ENCODE measurements at places on chromosomes 16 and 17.

GRCh38 chr16:77738706-77739558 is 16.6 kb downstream of the NUDT7 start:
- no peak for DNase-seq

DNA sequence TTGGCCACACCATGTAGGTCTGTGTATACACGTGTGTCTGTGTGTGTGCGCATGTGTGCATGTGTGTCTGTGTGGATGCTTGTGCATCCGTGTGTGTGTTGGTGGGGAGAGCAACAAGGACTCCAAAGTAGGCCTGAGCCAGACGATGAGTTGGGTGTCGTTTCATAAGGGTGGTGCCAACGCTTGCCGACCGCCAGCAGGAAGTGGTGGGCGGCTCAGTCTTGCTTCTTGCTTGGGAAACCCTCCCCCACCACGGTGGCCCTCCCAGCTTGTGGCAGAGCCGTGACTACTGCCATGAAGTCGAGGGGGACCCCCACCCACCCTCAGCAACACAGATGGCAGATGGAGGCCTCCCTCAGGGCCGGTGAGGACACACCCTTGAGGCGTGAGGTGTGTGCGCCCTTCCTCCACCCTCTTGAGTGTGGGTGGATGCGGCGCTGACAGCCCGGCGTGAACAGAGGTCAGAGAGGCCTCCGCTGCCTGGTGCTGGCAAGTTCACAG is 17.5 kb downstream of the SBK1 start:
- peak; percentile 66 for DNase-seq

- DNase-seq = no peak
These were observed 19.6 kb upstream of the QRICH2 start for GRCh38 chr17:76327696-76328095.

DNA sequence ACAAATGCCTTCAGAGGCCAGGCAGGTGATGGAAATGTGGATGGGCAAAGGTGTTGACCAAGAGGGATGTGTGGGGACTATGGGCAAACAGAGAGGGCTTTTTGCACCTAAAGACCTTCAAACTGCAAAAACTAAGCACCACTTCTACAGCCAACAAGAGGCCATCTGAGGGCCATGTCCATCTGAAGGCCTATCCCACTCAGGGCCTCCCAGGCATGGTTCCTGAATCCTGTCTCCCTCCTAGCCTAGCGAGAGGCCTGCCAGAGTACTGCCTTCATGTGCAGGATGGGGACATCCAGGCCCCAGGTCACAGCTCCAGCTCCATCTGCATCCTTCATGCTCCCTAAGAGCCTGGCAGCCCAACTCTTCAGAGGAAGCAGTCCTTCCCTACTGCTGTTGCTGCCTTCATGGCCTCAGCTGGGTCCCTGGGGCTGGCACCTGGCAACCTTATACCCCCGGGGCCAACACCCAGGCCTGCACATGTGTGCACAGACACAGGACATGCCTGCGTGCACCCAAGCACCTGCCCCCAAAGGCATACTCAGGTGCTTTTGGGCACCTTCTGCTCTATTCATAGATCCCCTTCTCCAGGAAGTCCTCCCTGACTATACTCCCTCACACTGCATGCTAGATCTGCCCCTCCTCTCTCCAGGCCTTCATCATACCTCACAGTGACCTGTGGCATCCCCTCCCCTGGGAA is 95.2 kb downstream of the C16orf78 start:
- no peak for DNase-seq

DNA sequence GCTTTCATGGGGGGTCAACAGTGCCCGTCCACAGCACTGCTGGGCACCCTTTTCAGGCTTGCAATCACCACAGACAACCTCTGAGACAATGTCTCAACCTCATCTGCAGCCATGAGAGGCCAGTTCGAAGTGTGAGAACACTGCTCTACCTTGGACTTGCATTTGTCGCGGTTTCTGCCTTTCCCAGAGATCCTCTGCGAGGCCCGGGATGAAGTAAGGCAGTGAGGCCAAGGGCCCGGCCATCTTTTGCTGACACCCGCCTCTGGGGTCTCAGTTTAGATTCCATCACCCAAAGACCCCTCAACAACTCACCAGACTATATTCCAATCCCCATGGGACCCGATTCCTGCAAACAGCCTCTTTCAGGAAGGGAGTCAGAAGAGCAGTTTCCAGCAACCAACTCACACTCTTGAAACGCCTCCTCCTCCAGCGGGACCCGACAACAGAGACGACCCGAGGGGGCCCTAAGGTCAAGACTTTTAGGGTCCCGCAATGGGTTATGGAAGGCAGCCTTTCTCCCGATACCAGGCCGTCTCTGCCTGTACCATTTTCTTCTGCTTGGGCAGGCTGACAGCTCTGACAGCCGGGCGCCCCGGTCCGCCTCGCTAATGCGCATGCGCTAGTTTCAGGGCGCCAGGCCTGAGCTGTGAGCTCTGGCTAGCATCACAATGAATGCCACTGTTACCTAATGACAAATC is 576.0 kb downstream of the KCNJ18 start:
- no peak for DNase-seq

- DNase-seq = no peak
These were observed 37.0 kb downstream of the FBXL20 start for GRCh38 chr17:39364236-39365025.

- no peak for DNase-seq
These were observed 285.2 kb downstream of the CPPED1 start for GRCh38 chr16:12518241-12519175.

GRCh38 chr16:73143576-73144422 is 95.9 kb upstream of the ZFHX3 start:
- DNase-seq = no peak

GRCh38 chr17:78882540-78883088 is 20.4 kb downstream of the CEP295NL start:
- DNase-seq = no peak

DNA sequence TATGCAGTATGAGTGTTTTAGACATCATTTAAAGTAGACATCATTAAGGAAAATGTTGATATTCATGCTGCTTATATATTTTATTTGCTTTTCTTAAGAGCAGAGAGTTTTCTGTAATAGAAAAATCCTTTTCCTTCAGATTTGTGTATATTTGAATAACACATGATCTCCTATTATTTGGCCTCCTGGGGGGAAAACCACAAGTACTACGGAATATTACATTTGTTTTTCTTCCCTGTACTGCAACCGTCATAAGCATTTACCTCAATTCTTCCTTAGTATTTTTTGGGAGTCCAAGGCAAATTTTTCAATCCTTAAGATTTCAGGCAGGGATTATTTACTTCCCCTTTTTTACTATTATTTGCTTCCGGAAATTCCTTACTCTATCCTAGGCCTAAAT is 6.0 kb downstream of the RSPRY1 start:
- no peak for DNase-seq

DNA sequence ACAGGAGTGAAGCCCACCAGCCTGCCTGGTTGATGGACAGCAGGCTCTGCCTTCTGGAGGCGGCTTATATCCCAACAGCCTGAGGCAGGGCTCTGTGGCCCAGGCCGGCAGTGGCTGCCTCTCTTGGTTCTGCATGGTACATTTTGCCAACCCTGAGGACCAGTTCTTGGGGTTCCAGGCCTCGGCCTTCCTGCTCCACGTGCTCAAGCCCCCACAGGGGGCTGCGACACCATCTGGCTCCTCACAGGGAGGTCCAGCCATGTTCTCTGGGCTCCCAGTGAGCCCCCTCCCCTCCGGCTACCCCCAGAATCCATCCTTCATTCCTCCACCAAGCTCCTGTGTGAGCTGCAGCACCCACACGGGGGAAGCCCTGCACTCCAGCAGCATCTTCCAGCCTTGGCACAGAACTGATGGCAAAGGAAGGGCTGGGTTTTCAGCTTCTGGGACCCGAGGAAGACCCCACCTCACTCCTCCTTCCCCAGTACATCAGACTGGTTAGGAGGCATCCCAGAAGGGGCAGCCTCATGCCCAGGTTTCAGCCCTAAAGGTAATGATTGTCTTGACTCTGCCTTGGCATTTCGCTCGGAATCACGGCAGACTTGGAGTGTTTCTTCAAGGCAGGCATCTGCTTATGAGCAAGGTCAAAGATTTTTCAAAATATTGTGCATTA is 231.2 kb downstream of the CPPED1 start:
- no peak for DNase-seq

DNA sequence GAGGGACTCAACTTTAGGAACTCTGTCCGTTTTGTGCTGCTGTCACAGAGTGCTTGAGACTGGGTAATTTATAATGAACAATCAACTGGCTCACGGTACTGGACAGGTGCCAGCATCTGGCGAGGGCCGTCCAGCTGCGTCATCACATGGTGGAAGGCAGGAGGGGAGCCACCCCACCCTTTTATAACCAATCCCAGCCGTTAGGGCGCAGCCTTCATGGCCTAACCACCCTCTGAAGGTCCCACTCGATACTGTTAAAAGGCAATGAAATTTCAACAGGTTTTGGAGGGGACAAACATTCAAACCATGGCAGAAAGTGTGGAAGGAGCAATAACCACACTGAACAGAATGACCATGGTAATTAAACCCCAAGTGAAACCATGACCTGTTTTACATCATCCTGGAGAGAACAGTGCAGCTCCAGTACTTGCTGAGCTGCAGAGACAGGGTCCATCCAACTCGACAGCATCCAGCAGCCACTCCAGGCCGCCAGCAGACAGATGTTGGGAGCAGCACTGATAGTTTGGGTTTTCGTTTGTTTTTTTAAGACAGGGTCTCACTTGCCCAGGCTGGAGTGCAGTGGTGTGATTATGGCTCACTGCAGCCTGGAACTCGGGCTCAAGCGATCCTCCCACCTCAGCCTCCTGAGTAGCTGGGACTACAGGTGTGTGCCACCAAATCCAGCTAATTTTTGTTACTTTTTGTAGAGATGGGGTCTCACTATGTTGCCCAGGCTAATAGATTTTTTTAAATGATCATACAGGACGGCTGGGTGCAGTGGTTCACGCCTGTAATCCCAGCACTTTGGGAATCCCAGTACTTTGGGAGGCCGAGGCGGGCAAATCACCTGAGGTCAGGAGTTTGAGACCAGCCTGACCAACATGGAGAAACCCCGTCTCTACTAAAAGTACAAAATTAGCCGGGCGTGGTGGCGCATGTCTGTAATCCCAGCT is 11.0 kb downstream of the CHMP6 start:
- DNase-seq = no peak

DNA sequence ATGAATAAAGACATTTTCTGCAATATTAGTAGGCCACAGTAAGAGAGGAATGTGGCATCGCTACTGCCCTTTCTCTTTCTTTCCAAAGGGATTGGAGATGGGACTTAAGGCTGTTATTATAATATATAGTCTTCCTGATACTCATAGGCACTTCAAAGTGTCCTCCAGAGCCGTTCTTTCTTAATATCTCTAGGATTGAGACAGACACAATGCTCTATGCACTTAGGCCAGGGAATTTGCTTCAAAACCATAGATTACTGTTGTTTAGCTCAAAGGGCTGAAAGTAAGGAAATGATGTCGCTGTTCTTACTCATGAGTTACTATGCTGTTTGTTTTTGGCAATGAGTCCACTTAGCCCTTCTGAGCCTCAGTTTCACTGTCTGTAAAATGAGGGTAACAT is 590.5 kb downstream of the CDH11 start:
- no peak for DNase-seq

- no peak for DNase-seq
These were observed 2.8 kb upstream of the NPTX1 start for GRCh38 chr17:80479246-80479566.

DNA sequence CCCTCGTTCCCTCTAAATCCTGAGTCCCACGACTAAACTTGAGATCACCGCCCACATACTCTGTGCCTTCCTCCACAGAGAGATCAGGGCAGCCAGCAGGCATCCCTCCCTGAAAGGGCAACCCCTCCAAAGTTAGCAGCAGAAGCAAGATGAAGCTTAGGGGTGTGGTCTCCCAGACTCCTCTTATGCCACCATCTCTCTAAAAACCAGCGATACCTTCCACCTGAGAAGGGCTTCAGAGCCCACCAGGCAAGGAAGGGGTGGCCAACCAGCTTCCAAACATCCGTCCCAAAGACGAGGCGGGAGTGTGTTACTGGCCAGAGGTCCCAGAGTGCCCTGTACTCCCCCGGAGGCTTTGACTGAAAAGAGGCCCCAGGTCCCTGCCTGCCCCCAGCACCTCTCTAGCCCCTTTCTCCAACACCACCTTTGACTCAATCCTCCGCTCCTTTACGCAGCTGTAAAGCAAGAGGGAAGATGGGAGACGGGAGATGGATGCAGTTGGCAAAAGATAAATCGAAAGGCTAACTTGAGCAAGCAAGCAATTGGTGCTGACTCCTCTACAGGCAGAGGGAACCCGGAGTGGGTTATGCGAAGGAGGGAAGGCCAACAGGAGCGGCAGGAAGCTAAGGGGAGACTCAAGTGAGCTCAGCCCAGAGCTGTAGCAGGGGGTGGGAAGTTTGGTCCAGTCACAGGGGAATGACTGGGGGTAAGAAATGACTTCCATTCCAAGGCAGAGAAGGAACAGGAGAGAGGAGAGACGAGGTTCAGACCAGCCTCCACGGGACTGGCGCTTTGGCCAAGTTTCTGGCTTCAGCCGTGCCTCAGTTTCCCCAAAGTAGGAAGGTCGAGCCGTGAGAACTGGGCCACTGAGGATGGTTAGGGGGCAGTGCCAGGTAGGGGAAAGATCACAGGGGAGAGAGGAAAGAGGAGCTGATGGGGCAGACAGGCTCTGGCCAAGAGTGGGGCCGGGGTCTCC is 1.0 kb downstream of the ST3GAL2 start:
- no peak for DNase-seq

GRCh38 chr17:68020409-68020756 is 15.2 kb upstream of the KPNA2 start:
- no peak for DNase-seq

DNA sequence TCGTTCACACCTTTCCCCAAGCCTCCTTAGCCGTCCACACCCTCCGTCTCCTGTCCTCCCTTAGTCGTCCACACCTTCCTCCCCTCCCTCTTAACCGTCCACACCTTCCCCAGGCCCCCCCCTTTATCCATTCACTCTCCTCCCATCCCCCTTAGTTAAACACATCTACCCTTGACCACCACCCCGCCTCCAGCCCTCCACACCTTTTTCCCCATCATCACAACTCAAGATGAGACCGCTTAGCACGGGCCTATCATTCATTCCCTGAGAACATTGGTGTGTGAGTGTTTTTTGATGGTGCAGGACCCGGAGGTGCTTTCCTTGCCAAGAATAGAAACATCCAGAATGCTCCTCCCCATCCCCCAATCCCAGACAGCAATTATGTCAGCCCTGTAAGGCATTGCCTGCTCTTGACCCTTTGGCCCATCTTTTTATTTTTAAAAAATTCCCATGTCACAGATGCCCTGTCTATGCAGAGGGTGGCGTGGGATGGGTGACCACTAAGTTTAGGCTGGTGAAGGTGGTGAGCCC is 1.4 kb downstream of the TENT4B start:
- DNase-seq = no peak

- DNase-seq = peak; percentile 77
These were observed 11.8 kb downstream of the ENDOV start for GRCh38 chr17:80426671-80427326.

GRCh38 chr17:5580367-5580766 is 3.9 kb downstream of the NLRP1 start:
- no peak for DNase-seq

DNA sequence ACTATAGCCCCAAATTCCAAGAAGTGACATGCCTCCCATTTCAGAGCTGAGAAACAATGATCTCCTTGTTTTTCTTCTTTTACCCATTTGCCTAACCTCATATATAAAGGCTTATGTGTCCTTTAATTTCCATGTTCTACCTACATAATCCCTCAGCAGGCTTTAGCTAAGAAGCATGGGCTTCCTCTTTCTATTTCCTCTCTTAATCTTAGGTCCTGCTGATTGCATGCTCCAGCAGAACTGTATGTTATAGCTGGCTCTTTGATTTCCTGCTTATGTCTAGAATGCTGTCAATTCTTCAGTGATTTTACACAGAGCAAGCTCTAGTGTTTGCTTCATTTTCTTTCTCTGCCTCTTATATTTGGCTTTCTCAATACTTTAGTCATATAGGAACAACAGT is 151.7 kb upstream of the COX10 start:
- no peak for DNase-seq

GRCh38 chr16:89380681-89381080 is 109.7 kb downstream of the ANKRD11 start:
- DNase-seq = no peak

All from stimulated activated CD8-positive, alpha-beta memory T cell treated with anti-CD3 and anti-CD28 coated beads, Interleukin-7, amount 100 ng/mL, for 24 hours (primary cell).